Left renal pelvis (tissue), 4 donors: ENCODE measurements at places on chromosomes 1 and 21. TPM values are rescaled to one million over a fixed set of nuclear protein-coding genes. Genes with fewer than 3 reads are reported as not detected.

Gene MRPL39
- 30.0 TPM for polyA plus RNA-seq

- no peak for DNase-seq
Measured at GRCh38 chr1:197141575-197141974, 4.9 kb downstream of the ASPM start.

DNA sequence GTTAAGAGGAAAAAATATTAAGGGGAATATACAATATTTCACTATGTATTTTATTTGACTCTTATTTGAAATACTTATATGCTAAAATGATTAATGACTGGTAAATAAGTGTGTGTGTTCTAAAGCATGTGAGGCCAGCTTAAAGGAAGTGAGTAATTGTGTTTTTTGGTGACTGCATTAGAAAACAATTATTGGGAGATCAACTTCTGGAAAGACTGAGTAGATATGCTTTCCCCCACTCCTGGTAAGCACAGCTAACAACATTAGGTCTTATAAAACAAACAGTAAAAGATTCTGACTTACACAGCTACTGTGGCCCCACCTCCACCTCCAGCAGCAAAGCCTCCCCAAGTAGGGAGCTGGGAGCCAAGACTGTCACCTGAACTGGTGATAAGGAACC is 403.0 kb downstream of the SRGAP2C start:
- no peak for DNase-seq

DNA sequence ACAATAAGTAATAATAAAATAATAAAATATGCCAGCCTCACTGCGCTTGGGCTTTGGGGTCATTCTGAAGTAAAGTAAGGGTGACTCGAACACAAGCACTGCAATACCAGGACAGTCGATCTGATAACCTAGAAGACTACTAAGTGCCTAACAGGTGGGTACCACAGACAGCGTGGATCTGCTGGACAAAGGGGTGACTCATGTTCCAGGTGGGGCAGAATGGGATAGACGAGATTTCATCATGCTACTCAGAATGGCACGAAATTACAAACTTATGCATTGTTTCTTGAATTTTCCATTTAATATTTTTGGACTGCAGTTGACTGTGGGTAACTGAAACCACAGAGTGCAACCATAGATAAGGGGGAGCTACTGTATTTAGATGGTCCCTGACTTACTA is 221.1 kb upstream of the GREM2 start:
- no peak for DNase-seq

GRCh38 chr21:15728046-15728445 is 1.7 kb upstream of the USP25 start:
- no peak for DNase-seq

DNA sequence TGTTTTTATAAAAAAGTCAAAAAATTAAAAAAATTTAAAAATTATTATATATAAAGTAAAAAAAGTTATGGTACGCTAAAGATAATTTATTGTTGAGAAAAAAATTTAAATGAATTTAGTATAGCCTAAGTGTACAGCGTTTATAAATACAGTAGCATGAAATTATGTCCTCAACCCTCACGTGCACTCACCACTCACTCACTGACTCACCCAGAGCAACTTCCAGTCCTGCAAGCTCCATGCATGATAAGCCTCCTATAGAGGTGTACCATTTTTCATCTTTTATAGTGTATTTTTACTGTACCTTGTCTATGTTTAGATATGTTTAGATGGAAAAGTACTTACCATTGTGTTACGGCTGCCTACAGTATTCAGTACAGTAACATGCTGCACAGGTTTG is 5.1 kb downstream of the DISC1 start:
- no peak for DNase-seq

- DNase-seq, result no peak
Measured at GRCh38 chr1:172119184-172119583, 277.9 kb downstream of the DNM3 start.
